Nephron progenitor cell (in vitro differentiated cells): ENCODE measurements at places on chromosomes 7 and 10.
A peak's percentile ranks its signal among the peaks of the same experiment; 100 is the strongest.

- H3K27me3 ChIP-seq: peaks cover 15% of the 10 kb centered on the region
- peaks cover 54% of the 10 kb centered on the region for H3K4me1 ChIP-seq
- H3K4me3 ChIP-seq: peak overlapping the region; percentile 18
- H3K27ac ChIP-seq: no peak overlapping the region
Observed at GRCh38 chr7:28855538-28856217, 102.5 kb downstream of the TRIL start.

DNA sequence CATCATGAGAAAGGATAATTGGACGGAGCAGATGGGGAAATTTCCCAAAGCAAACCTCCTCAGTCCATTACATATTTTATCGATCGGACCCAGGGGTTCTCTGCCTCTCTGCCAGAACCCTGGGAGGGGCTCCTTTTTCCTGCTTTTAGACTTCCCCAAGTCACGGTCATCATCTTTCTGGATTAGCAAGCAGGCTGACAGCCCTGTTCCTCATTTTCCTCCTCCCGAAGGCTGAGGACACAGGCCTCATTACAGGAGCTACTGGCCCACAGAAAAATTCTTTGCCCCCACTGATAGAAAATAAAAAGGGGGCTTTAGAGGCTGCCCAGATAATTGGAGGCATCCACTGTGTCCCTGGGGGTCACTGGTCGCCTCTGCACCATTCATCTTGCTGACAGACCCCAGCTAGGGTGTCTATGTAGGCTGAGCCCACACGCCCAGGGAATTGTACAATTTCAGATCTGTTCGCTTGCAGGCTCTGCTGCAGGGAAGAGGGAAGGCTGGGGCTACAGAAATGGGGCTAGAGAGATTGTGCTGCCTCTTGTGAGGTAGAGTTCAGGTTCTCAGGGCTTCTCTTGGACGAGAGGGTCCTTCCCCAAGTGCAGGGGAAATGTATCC is 125.7 kb upstream of the SDK1 start:
- DNase-seq: peak; percentile 12
- H3K27ac ChIP-seq: peak overlapping the region; percentile 21
- H3K36me3 ChIP-seq: peaks cover 5% of the 10 kb centered on the region

DNA sequence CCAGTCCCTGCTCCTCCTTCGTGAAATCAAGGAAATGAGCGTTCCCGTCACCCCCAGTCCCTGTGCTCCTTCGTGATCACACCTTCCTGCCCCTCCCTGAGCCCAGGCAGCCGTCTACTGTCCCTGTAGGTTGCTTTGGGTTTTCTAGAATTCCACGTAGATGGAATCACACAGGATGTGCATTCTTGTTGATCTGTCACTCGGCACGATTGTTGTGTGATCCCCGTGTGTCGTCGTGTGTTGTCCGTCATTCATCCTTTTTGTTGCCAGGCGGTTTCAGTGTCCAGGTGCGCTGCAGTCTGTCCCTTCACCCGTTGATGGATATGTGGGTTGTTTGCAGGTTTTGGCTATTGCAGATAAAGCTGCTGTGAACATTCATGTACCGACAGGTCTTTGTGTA is 9.4 kb downstream of the MTG1 start:
- no peak overlapping the region for H3K4me3 ChIP-seq
- peak overlapping the region; percentile 53 for H3K27ac ChIP-seq
- peaks cover 4% of the 10 kb centered on the region for H3K27me3 ChIP-seq
- H3K36me3 ChIP-seq: peaks cover 93% of the 10 kb centered on the region
- no peak for DNase-seq

- peaks cover 13% of the 10 kb centered on the region for H3K27me3 ChIP-seq
- no peak overlapping the region for H3K27ac ChIP-seq
- H3K36me3 ChIP-seq: no peaks in the 10 kb centered on the region
- H3K4me3 ChIP-seq: no peak overlapping the region
- DNase-seq: no peak
Observed at GRCh38 chr7:88322151-88322550, 15.5 kb upstream of the STEAP4 start.

GRCh38 chr7:117673367-117673766 is 193.5 kb downstream of the CFTR start:
- peaks cover 32% of the 10 kb centered on the region for H3K4me1 ChIP-seq
- peak overlapping the region; percentile 90 for H3K27ac ChIP-seq
- no peaks in the 10 kb centered on the region for H3K27me3 ChIP-seq
- peak; percentile 44 for DNase-seq
- no peaks in the 10 kb centered on the region for H3K36me3 ChIP-seq

DNA sequence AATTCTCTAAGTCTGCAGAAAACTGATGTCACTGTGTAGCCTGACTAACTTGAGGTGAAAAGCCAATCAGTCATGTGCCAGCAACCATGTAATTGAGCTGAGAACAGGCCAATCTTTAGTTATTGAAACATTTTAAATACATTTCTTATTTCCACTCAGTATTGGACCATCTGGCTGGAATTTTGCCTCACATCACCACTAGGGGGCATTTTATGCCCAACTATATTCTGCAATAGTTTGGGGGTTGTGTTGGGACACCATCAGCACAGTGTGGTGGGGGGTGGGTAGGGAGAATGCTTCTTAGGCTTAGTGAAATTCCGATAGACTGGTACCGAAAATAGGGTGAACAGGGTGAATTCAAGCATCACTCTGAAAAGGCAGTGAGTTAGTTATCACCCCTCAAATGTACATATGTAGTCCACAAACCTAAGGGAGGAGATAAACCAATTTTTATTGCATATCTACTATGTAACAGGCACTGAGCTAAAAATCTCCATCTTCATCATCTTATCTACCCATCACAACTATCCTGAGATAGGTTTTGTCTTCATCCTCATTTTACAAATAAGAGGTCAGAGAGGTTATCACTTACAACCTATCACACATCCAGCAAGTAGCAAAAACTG is 17.8 kb downstream of the NPSR1 start:
- H3K36me3 ChIP-seq: no peaks in the 10 kb centered on the region
- DNase-seq: peak; percentile 35
- no peak overlapping the region for H3K27ac ChIP-seq
- no peak overlapping the region for H3K4me3 ChIP-seq
- peaks cover 3% of the 10 kb centered on the region for H3K27me3 ChIP-seq

DNA sequence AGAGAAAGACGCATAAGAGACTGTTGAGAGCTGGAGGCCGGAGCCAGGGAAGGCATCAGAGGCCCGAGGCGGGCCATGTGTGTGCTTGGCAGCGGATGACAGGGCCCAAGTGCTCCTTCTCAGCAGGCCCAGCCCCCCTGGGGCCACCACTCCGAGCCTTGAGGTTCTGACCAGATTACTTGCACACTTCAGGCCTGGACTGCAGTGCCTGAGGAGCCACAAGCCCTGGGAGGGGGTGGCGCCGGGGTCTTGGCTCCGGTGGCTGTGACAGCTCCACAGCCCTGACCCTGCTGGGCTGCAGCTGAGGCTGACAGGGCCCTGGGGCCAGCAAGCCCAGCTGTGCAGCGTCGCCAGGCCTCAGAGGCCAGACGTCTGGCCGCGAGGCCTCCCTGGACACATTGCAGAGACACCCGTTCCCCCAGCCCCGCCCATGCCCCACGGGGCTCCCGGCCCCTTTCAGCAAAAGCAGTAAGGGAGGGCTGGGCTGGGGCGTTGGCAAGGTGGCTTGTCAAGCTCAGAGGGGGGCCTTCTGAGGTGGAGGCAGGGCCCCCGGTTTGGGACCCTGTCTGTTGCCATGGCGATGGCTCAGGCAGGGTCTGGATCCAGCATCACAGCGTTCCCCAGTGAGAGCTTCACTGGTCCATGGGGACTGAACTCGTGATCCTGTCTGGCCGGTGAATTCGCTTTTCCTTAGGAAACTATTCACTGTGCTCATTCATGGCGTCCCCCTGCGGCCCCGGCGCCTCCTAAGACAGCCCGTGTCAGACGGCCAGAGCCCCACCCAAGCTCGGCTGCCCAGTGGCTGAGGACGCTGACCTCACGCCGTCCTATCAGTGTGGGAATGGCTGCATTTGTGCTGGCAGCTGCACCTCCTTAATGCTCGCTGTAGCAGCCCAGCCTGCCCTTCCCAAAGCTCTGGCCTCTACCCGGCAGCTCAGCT is 5.7 kb downstream of the ELN start:
- H3K27ac ChIP-seq: peak overlapping the region; percentile 75
- peaks cover 7% of the 10 kb centered on the region for H3K27me3 ChIP-seq
- H3K4me1 ChIP-seq: peaks cover 51% of the 10 kb centered on the region
- H3K36me3 ChIP-seq: no peaks in the 10 kb centered on the region
- DNase-seq: peak; percentile 34

DNA sequence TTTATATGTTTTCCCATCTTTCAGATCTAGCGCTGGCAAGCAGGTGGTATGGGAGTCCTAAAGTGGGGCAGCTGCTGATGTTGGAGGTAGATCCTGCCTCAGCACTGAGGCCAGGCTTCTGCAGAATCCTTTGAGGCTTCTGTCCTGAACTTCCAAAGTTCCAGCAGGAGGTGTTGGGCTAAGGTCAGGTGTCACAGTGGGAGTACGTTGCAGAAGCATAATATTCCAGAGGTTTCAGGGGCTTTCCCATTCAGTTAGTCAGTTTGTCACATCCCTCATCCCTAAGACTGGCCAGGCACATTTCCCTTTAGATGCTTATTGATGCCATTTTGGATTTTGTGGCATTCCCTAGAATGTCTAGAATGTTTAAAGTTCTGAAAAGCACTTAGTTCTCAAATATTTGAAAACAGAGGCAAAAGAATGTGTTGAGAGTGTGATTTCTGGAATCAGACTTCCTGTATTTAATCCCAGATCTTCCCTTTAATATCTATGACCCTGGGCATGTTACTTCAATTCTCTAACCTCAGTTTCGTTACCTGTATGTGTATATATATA is 319.1 kb upstream of the PHYHIPL start:
- H3K27ac ChIP-seq: no peak overlapping the region
- H3K27me3 ChIP-seq: peaks cover 3% of the 10 kb centered on the region
- DNase-seq: no peak
- H3K4me1 ChIP-seq: peaks cover 16% of the 10 kb centered on the region

DNA sequence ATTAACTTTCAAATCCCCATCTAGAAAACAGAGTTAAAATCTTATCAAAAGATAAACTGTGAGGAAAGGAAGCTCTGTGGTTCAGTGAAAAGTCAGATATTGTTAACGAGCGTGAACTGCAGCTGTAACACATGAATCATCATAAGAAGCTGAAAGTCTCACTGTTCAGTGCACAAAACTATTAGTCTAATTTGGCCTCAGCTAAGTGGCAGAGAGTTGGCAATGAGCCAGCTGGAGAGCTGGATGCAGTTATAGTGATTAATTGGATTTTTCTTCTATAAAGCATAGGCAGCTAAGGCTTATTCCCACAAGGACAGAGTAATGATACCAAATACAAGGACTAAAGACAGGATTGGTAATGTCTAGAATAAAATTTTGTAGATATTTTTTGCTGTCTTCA is 101.1 kb upstream of the ABCB5 start:
- peaks cover under 1% of the 10 kb centered on the region for H3K4me1 ChIP-seq
- no peaks in the 10 kb centered on the region for H3K36me3 ChIP-seq
- no peaks in the 10 kb centered on the region for H3K27me3 ChIP-seq
- no peak overlapping the region for H3K27ac ChIP-seq
- DNase-seq: peak; percentile 15

GRCh38 chr10:48594371-48594770 is 10.5 kb downstream of the ARHGAP22 start:
- no peaks in the 10 kb centered on the region for H3K36me3 ChIP-seq
- H3K27me3 ChIP-seq: peaks cover 35% of the 10 kb centered on the region
- no peak for DNase-seq
- H3K4me1 ChIP-seq: peaks cover 13% of the 10 kb centered on the region
- no peak overlapping the region for H3K4me3 ChIP-seq

DNA sequence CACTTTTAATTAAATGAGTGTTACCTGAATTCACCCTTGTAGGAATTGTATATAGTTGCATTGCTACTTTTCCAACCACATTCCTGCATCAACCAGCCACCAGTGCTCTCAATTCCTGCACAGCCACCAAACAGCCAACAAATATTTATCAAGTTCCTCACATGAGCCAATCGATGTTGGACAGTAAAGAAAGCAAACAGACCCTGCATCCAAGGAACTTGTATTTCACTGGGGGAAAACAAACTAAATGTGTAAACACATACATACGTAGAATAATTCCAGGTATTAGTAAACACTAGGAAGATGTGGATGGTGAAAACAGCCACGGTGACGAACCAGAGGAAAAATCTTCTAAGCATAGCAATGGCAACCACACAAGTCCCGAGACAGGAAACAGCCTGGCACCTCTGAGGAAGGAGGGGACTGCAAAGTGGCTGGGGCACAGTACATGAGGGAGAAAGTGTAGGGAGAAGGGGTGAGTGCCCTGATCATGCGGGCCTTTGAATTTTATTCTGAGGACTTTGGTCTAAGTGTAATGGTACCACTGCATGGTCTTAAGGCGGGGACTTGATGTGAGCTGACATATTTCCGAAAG is 111.2 kb downstream of the XRCC2 start:
- peaks cover 30% of the 10 kb centered on the region for H3K27me3 ChIP-seq
- H3K36me3 ChIP-seq: no peaks in the 10 kb centered on the region
- no peak overlapping the region for H3K4me3 ChIP-seq
- no peak overlapping the region for H3K27ac ChIP-seq
- DNase-seq: no peak

- H3K4me1 ChIP-seq: no peaks in the 10 kb centered on the region
- no peaks in the 10 kb centered on the region for H3K36me3 ChIP-seq
- DNase-seq: no peak
- peaks cover 2% of the 10 kb centered on the region for H3K27me3 ChIP-seq
- H3K4me3 ChIP-seq: no peak overlapping the region
- no peak overlapping the region for H3K27ac ChIP-seq
Observed at GRCh38 chr10:9709849-9710248, 1307.8 kb upstream of the CELF2 start.

- no peak overlapping the region for H3K4me3 ChIP-seq
- H3K36me3 ChIP-seq: no peaks in the 10 kb centered on the region
- no peak for DNase-seq
Observed at GRCh38 chr10:92146107-92146506, 144.8 kb downstream of the CPEB3 start.

GRCh38 chr10:62381385-62382102 is 7.4 kb downstream of the ZNF365 start:
- peaks cover 5% of the 10 kb centered on the region for H3K27me3 ChIP-seq
- no peak overlapping the region for H3K27ac ChIP-seq
- no peak overlapping the region for H3K4me3 ChIP-seq
- no peaks in the 10 kb centered on the region for H3K4me1 ChIP-seq
- no peak for DNase-seq

GRCh38 chr10:69643779-69644657 is 14.0 kb downstream of the FAM241B start:
- H3K27me3 ChIP-seq: peaks cover 25% of the 10 kb centered on the region
- no peaks in the 10 kb centered on the region for H3K36me3 ChIP-seq
- peaks cover 67% of the 10 kb centered on the region for H3K4me1 ChIP-seq
- no peak overlapping the region for H3K27ac ChIP-seq
